NCI-H2081 (cell line): ENCODE measurements at places on chromosomes 5 and 9.

DNA sequence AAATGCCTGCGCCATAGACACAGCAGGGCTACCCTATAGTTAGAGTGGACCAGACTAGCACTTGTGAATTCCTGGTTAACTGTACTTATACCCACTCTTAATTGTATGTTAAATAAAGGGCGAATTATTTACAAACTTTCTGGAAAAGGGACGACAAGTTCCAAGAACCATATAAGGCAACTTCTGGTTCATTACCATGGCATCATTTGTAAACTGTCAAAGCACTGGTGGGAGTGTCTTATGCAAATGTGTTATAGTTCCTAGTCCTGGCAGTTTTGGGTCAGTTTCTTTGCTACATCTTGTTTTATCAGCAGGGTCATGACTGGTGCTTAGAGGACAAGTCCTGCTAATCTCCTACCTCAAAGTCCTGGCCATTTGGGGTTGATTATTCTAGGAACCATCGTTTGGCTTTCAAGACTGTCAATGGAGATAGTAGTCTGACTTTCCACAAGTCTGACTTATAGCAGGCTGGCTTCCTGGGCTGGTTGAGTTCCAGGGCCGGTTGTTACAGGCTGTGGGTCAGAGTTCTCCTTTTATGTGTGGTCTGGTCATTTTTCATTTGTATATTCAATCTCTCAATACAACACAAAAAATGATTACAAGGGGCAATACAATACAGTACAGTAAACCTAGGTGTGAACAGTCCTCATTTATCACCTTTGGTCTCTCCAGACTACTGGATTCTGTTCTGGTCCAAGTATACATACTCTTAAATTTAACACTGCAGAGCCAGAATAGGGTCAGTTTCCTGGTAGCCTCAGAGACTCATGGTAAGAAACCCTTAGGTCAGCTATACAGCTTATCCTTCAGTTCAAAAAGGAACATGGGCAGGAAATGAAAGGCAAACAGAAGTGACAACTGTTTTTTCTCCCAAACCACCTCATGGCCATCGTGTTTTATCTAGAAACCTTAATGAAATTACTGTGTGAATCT lies 8.3 kb upstream of the CFAP95 start:
- DNase-seq: no peak

DNA sequence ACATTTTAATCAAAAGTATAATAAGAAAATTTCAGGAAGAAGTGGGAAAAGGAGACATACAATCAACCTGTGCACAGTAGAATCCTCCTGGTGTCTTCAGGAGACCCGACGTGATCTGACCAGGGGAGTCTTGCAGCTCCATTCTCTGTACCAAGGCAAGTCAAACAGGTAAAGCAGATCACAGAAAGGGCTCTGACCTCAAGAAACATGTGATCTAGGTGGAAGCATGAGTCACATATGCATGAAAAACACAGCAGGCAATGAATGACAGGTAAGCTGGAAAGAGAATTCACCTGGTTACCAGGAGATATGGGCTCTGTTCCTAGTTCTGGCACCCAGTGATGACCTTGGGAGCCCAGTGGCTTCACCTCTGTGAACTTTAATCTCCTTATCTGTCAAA lies 19.4 kb upstream of the FABP6 start:
- DNase-seq: no peak

DNA sequence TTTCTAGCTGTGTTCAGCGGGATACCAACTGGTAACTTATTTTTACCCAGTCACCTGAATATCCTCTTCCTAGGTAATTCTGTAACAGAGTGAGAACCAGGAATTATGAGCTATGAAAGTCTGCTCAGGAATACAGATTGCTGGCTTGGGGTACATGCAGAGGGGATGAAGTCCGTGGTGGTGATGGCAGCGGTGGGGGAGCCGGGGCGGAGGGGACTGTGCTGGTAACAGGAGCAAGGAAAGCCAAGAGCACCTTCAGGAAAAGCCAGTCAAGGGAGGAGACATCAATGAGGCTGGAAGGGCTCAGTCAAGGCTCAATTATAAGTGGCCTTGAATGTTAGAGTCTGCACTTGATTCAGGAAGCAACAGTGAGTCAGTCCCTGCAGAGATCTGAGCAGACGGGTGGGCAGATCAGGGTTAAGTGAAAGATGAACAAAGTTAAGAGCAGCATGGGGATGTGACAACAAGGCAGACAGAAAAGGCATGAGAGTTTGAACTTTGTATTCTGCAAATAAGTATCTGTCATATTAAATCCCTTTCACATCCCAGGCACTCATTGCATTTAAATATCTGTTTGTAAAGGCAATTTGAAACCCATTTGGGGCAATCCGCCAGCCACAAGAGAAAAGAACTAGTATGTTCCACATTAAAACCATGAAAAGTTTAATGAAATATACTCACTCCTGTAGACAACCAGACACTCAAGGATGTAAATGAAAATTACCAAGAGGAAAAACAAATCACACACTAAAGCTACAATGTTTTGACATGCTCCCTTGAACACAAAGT lies 101.2 kb downstream of the TTC39B start:
- peak; percentile 38 for DNase-seq

DNA sequence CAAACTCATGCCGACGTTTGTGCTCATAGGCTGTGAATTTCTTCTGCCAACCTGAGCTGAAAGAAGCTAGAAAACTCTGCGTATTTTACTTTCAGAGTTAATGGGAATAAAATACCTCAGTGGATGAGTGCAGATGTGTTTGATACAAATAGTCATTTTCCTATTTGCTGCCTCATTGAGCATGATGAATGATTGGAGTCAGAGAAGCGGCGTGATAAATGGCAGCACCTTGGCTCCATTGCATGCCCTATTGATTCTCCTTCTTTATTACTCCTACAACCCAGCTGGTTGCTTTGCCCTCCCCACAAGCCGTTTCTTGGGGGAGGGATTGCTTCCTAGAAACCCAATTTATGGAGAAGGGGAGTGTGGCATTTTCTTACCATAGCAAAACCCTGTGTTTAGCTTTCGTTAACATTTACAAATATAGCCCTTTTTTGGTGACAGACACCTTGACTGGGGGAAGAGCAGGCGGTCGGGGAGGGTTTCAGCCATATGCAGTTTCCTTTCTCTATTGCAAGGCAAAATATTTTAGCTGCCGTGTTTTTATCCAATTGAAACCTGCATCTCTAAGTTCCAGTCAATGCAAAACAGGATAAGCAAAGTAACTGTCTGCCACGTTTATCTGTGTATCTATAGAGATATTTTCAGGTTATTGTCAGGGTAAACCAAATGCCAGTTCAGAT lies 93.1 kb upstream of the TBCA start:
- peak; percentile 47 for DNase-seq

DNA sequence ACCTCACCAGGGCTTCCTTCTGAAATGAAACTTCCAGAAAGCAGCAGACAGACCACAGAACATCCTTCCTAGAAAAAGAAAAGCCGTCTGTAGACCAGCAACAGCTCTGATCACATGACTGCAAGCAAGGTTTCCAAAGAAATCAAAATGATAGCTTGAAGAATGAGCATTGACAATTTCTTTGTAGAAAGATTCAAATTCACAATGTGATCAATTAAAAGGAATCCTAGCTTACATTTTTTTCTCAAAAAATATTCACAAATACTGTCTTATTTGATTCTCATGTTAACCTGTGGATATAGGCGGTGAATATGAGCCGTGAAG lies 144.9 kb downstream of the MTX3 start:
- no peak for DNase-seq
